ENCODE measurements at places on chromosomes 6 and 20. TPM values are rescaled to one million over a fixed set of nuclear protein-coding genes. Genes with fewer than 3 reads are reported as not detected.

Gene TMEM74B
- 8.0 TPM for total RNA-seq

DNA sequence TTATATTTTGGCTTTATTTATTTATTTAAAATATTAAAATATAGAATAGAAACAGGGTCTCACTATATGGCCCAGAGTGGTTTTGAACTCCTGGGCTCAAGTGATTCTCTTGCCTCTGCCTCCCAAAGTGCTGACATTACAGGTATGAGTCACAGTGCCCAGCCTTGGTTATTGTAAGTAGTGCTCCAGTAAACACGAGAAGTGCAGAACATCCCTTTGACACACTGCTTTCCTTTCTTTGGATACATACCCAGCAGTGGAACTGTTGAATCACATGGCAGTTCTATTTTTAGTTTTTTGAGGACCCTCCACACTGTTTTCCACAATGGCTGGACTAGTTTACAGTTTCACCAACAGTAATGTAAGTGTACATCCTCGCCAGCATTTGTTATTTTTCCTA, 203.9 kb downstream of the PHF3 start:
- no peak for DNase-seq

Gene CD2AP
- total RNA-seq, result 23.1 TPM

Gene CLPSL2
- total RNA-seq, result not detected

GRCh38 chr6:33202799-33203198, 1.7 kb upstream of the HSD17B8 start:
- DNase-seq, result no peak

Gene CRISP1
- not detected for total RNA-seq

DNA sequence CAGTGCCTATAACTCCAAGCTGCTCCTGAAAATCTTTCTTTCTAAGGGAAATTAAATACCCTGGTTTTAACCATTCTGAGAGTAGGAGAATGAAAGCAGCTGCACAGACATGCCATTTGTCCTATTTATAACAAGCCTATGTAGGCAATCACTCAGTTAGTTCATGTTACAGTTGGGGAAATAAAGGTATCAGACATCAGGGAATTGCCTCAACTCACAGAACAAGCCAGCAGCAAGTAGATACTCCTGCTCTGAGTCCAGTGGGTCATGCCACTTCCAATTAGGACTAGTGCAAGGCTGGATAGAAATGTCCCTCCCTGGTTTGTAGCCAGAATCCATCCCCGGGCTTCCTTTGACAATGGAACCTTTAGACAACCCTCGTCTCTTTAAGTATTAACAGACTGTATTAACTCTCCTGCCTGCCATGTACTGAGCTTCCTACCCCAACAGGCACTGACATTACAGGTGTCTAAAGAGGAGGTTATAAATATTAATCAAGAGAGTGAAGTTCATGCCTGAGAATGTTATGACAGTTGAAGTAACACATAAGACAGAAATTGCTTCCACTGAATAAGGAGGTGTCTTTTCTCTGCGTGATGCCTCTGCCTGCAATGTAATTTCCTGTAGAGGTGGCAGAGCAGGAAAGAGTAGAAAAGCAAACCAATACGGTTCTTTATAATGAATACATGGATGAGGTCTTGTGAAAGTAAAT, 28.0 kb upstream of the MARCKS start:
- DNase-seq, result no peak

All from occipital lobe (tissue), 3 donors.